ENCODE measurements at places on chromosomes 6 and 20. TPM values are rescaled to one million over a fixed set of nuclear protein-coding genes. Genes with fewer than 3 reads are reported as not detected.
A peak's percentile ranks its signal among the peaks of the same experiment; 100 is the strongest.

- H3K36me3 ChIP-seq: no peaks in the 10 kb centered on the region
- DNase-seq: no peak
- no peaks in the 10 kb centered on the region for H3K27me3 ChIP-seq
- H3K4me1 ChIP-seq: peaks cover 19% of the 10 kb centered on the region
- no peak overlapping the region for H3K27ac ChIP-seq
- H3K4me3 ChIP-seq: no peak overlapping the region
Observed at GRCh38 chr20:53884859-53885541, 185.4 kb downstream of the BCAS1 start.

GRCh38 chr6:50979171-50979525 lies 160.5 kb downstream of the TFAP2B start:
- H3K36me3 ChIP-seq: no peaks in the 10 kb centered on the region
- H3K27me3 ChIP-seq: no peaks in the 10 kb centered on the region
- DNase-seq: no peak
- no peak overlapping the region for H3K27ac ChIP-seq
- H3K4me3 ChIP-seq: no peak overlapping the region
- no peaks in the 10 kb centered on the region for H3K4me1 ChIP-seq

The OR11A1 gene
- not detected for total RNA-seq

DNA sequence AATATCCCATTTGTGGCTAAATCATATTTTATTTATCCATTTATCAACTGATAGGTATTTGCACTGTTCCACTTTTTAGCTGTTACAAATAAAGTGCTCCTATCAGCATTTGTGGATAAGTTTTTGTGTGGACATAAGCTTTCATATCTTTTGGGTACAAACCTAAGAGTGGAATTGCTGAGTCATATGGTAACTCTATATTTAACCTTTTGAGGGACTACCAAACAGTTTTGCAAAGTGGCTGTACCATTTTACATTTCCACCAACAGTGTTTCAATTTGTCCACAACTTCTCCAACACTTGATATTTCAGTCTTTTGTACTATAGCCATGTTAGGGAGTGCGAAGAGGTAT lies 23.6 kb upstream of the ECHDC1 start:
- H3K36me3 ChIP-seq: no peaks in the 10 kb centered on the region
- H3K27me3 ChIP-seq: no peaks in the 10 kb centered on the region
- H3K4me1 ChIP-seq: no peaks in the 10 kb centered on the region
- no peak overlapping the region for H3K27ac ChIP-seq

DNA sequence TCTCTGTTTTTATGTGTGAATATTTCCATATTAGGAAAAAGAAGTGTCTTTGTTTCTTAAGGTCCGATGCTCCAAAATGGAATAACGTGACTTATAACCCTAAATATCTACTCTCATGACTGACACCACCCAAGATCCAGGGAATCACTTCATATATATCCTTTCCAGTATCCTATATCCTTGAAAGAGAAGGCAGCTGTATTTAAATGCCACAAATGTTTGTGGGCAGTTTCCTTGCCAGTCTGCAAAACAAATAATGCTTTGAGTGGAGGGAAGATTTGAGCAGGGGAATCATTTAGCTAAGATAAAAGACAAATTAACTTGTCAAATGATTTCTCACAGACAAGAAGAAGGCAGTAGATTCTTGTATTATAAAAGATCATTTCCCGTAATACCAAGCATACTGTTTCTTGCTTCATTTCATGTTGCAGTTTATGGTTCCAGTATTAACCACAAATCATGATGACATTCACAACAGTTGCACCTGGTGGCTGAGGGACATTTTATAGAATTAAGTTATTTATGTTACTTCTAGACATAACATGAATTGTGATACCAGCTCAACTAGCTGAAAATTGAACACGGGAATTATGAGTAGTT lies 30.0 kb upstream of the FABP7 start:
- no peaks in the 10 kb centered on the region for H3K27me3 ChIP-seq
- H3K4me1 ChIP-seq: peaks cover 4% of the 10 kb centered on the region
- H3K4me3 ChIP-seq: no peak overlapping the region
- DNase-seq: no peak

GRCh38 chr6:157811476-157812173 lies 11.4 kb upstream of the SNX9 start:
- no peaks in the 10 kb centered on the region for H3K36me3 ChIP-seq
- DNase-seq: no peak
- no peaks in the 10 kb centered on the region for H3K27me3 ChIP-seq
- peaks cover 29% of the 10 kb centered on the region for H3K4me1 ChIP-seq
- H3K4me3 ChIP-seq: no peak overlapping the region

The CALHM4 gene
- total RNA-seq: not detected

The BNIP5 gene
- total RNA-seq: not detected

The MACROD2 gene
- not detected for total RNA-seq

The ZBTB12 gene
- total RNA-seq: 4.3 TPM

DNA sequence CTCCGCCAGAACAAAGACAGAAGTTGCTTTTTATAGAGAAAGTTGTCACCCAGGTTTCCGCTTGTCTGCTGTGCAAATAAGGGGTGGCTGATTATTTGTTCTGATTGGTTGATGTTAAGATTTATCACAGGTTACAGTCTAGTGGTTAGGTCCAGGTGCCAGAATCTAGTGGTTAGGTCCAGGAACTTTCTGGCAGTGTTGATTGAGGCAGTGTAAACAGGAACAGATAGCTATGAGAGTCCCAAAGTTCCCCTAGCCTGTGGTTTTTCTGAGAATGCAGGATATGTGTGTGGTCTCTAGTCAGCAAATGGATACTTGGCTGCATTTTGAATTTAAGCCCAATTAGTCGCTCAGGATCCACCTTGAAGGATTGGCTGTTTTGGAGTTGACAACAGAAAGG lies 148.0 kb downstream of the TMEM200A start:
- no peaks in the 10 kb centered on the region for H3K27me3 ChIP-seq
- H3K36me3 ChIP-seq: no peaks in the 10 kb centered on the region
- no peak overlapping the region for H3K4me3 ChIP-seq
- H3K27ac ChIP-seq: no peak overlapping the region
- peaks cover 47% of the 10 kb centered on the region for H3K4me1 ChIP-seq

The SLC17A4 gene
- not detected for total RNA-seq

GRCh38 chr20:33730946-33731692 lies 677 bp upstream of the ZNF341 start:
- peaks cover 16% of the 10 kb centered on the region for H3K4me1 ChIP-seq
- H3K36me3 ChIP-seq: no peaks in the 10 kb centered on the region
- peak overlapping the region; percentile 60 for H3K27ac ChIP-seq

- no peaks in the 10 kb centered on the region for H3K4me1 ChIP-seq
- H3K27me3 ChIP-seq: no peaks in the 10 kb centered on the region
- H3K4me3 ChIP-seq: no peak overlapping the region
- no peak overlapping the region for H3K27ac ChIP-seq
Observed at GRCh38 chr6:5061152-5061551, 24.0 kb upstream of the PPP1R3G start.

DNA sequence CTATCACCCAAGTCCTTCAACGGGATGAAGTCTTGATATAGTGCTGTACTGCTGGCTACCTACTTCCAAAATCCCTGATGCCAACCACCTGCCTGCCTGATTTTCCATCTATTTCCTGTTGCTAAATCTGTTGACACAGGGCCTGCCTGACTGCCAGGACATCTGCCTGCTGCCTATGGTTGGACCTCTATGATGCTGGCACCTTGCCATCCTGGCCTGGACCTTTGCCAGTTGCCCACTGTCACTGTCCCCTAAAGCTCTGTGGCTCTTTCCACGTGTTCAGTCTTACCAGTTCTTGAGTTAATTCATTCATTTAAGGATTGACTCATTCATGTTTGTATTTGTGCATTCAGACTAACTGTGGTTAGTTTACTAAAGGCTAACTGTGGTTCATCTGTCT lies 9.2 kb upstream of the RGS17 start:
- no peaks in the 10 kb centered on the region for H3K4me1 ChIP-seq
- H3K4me3 ChIP-seq: no peak overlapping the region
- no peak overlapping the region for H3K27ac ChIP-seq
- no peak for DNase-seq

DNA sequence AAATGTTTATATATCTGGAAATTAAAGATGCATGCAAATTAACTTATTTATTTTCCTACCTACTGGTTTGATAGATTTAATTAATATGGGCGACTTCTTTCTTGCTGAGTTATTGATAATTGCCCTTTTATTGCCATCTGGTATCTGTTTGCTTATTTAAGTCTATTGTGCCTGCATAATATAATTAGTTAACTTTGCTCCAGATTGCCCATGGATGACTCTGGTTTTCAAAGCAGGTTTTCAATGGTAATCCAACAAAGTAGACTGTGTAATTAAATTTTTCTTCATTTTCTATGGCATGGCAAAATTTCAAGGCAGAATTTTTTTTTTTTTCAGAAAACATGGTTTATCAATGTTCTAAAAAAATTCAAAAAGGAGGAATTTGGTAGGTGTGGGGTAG lies 1092.0 kb downstream of the GRIK2 start:
- DNase-seq: no peak
- no peak overlapping the region for H3K4me3 ChIP-seq
- no peaks in the 10 kb centered on the region for H3K36me3 ChIP-seq
- H3K4me1 ChIP-seq: no peaks in the 10 kb centered on the region
- no peaks in the 10 kb centered on the region for H3K27me3 ChIP-seq
- no peak overlapping the region for H3K27ac ChIP-seq

DNA sequence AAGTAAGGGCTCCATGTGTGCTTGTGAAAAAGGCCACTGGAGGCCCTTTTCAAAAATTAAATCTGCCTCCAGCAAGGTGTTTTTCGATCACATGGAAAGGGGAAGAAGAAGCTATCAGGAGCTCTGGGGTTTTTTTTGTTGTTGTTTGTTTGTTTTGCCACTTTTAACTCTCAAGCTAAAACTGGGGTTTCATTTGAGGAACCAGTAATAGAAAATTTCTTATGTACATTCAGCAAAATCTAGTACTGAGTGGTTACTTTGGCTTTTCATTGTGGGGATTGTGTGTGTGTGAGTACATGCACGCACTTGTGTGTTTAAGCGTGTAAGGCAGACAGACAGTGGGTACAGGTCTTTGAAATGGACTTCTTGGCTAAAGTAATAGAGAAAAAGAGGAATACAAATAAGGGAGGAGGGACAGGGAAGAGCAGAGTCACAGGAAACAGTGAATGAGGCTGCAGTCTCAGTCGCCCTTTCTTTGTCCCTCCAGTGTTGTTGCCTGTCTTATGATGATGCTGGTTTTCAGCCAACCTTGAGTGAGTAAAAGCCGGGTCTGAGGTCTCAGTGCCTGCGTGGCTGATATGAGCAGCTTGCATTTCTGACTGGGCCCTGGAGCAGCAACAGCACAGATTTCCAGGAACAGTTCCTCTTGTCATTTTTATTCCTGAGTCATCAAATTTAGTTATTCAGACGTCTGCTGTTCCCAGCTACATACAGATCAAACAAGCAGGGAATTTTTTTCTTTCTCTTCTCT lies 26.2 kb downstream of the SLC16A10 start:
- H3K27ac ChIP-seq: no peak overlapping the region
- H3K36me3 ChIP-seq: no peaks in the 10 kb centered on the region
- no peak for DNase-seq
- H3K4me1 ChIP-seq: peaks cover 27% of the 10 kb centered on the region
- H3K4me3 ChIP-seq: no peak overlapping the region
- no peaks in the 10 kb centered on the region for H3K27me3 ChIP-seq

DNA sequence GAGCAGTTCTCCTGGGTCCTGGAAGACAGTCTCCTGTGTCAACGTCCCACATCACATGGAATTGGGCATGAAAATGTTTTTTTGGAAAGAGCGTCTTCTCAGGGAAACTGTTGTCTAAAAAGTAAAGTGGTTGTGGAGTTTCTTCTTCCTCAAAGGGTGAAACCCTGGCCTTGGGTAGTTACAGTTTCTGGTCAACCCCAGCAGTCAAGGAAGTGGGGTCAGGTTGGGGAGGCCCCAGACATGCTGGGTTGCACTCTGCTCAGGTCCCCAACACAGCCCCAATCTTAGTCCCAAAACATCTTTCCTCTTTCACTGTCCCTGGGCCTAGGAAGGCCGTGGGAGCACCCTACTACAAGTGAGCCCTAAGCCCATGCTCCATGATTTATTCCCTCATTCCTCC lies 996 bp upstream of the NFKBIE start:
- H3K27me3 ChIP-seq: peaks cover 25% of the 10 kb centered on the region
- no peak for DNase-seq
- H3K27ac ChIP-seq: no peak overlapping the region
- H3K4me1 ChIP-seq: peaks cover 30% of the 10 kb centered on the region

DNA sequence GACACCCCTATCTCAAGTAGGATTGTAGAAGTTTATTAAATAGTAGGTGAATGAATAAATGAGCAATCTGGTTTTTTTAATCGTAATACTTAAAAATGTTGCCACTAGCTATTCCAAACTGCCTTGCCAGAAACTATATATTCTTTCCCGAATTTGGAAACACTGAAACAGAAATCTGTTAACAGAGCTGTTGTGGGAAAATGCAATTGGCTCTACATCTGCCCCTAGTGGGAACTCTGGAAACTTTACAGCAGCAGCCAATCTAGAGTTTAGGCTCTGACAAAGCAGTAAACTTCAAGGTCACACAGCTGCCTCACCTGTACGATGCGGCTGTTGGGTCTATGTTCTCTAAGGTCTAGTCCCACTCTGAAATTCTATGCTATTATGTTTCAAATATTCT lies 41.7 kb downstream of the SYNE1 start:
- DNase-seq: no peak
- H3K36me3 ChIP-seq: no peaks in the 10 kb centered on the region
- no peak overlapping the region for H3K27ac ChIP-seq
- no peaks in the 10 kb centered on the region for H3K27me3 ChIP-seq
- H3K4me1 ChIP-seq: no peaks in the 10 kb centered on the region
- H3K4me3 ChIP-seq: no peak overlapping the region

The COL12A1 gene
- total RNA-seq: not detected

DNA sequence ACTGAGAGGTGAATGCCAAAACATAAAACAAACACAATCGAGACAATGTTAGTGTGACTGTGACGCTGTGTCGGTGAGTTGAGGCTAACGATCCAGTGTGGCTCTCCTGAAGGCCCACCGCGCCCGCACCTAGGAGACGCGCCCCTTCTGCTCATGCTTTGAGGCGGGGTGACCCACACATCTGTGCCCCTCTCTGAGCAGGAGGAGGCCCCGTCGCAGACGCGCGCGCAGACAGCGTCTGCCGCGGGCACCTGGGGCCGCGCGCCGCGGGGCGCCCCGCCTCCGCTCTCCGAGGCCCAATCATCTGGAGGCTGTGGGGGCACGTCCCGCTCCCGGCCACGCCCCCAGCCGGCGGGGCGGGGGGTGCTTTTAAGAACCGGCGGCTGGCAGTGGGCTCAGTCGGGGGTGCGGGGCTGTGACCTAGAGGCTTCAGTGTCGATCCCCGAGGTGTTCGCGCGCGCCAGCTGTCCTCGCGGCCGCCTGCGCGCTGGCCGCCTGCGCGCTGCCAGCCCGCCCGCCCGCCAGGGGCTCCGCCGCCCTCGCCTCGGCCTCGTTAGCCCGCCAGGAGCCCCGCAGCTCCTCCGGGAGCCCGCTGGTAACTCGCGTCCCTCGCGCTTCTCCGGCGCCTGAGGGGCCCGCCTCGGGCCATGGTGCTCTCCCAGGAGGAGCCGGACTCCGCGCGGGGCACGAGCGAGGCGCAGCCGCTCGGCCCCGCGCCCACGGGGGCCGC lies at the start of gene SLC16A10:
Gene SLC16A10, plus strand, starts transcription at position 398 of the 730 bp plus-strand sequence. Its CDS starts 250 bp downstream, at position 648.
- H3K4me1 ChIP-seq: peaks cover 16% of the 10 kb centered on the region
- H3K36me3 ChIP-seq: no peaks in the 10 kb centered on the region
- H3K27me3 ChIP-seq: no peaks in the 10 kb centered on the region
- no peak within 1 kb of the TSS for H3K27ac ChIP-seq
- peak within 1 kb of the TSS; percentile 66 for H3K4me3 ChIP-seq

Measured in CD8-positive, alpha-beta memory T cell (primary cell).